AG09309 (cell line): ENCODE measurements at places on chromosomes 13 and 19.

- no peak for DNase-seq
These were observed at the start of gene SIGLEC8 for GRCh38 chr19:51458051-51458645. Gene SIGLEC8, minus strand, starts transcription at chr19:51458454. Its CDS starts 67 bp downstream, at chr19:51458387.

GRCh38 chr19:32355309-32355708, 9.9 kb downstream of the ZNF507 start:
- DNase-seq = no peak

GRCh38 chr19:42285541-42285941, 16.4 kb upstream of the PRR19 start:
- no peak for DNase-seq

GRCh38 chr19:7328647-7329046, 20.1 kb upstream of the ARHGEF18 start:
- no peak for DNase-seq

DNA sequence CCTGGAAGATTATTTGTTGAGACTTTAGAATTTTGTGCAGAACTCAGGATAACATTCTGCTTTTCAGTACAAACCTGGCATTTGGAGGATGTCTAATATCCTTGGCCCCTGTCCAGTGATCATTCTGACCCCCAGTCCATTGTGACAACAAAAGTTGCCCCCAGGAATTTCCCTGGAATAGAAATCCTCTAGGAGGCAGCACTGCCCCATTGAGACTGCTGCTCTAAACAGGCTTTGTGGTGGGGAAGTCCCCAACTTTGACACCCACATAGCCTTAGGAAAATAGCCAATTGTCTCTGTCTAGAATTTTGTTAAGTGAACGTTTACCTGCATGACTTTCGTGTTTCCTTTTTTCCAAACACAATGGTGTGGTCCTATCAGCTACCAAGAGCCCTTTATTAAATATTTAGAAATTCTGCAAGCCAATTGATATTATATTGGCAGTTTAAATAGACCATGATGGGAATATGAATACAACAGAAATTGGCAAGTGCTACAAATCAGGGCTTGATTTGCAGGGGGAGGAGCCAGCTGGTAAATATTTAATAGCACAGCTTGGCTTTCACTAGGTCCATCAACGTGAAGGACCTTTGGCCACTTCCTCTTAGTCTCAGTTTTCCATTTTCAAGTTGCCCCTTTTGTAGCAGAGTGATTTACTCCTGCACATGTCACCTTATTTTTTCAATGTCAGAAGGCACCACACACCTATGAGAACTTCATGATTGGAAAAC, 451.7 kb downstream of the EFNB2 start:
- no peak for DNase-seq

DNA sequence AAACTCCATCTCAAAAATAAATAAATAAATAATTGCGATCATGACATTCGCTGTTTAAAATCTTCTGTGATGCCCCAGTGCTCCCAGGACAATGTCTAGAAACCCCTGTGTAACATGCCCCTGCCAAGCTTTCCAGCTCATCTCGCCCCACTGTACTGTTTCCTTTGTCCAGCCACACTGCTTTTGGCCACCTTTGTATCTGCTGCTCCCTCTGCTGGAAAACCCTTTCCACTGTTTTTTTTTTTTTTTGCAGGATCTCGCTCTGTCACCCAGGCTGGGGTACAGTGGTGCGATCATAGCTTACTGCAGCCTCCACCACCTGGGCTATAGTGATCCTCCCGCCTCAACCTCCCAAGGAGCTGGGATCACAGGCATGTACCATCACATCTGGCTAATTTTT, 7.5 kb downstream of the PLAUR start:
- DNase-seq = no peak

DNA sequence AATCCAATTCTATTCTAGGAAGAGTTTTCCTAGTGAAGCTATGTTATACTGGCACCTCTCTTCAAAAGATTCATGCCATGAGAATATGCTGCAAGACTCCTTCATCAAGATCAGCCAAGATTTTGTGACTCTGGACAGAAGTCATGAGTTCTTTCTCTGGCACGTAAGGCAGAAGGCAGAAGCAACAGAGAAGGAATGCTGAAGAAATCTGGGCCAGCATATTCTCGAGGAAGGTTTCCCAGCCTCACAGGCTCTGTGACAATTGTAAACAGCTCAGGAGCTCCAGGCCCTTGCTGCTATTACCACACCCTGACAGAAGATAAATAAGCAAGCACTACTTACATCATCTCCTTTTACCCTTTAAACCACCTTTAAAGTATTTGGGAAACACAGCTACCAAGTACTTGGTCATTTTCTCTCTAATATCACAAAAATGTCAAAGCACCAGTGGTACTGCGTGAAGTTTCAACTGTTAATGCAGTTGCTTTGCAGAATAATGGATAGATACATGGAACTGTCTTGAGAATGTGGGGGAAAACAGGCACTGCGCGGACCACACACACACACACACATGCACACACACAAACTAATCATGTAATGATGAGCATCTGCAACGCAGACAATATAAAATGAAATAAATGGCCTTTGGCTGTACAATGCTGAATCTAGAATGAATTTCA, 55.4 kb downstream of the INTS6 start:
- peak; percentile 37 for DNase-seq

GRCh38 chr13:113730831-113731191, 28.2 kb upstream of the TMEM255B start:
- DNase-seq = no peak

- DNase-seq = no peak
These were observed 4.2 kb downstream of the TMEM259 start for GRCh38 chr19:1016647-1017114.

DNA sequence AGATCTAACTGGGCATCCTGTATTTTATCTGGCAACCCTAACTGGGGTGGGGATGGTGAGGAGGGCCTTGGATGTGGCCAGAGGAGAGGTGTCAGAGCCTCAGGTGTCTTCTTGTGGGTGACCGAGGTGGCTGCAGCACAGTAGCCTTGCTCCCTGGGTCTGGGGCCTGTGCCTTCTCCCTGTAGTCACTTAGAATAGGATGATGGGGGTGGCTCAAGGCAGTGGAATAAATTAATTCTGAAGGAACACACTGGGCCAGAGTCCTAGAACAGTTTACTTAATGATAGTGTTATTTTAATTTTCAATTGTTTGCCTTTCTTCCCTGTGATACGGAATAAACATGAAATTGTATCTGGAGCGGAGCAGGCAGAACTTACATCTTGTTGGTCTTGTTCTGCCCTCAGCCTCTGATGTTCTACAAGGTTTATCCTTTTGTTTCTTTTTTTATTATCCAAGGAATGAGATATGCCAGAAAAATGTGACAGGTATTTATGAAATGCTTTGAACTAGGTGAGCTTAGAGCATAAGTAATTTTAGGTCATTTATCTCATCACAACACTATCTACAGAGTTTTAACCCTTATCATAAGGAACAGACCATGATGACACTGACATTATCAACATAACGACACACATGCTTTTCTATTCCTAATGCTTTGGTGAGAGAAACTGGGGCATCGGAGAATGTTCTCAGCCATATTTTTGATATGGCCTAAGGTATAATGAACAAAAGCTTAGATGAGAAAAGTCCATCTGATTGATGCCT, 51.4 kb downstream of the LRCH1 start:
- no peak for DNase-seq

- no peak for DNase-seq
These were observed 29.0 kb upstream of the SLITRK6 start for GRCh38 chr13:85828094-85828684.

- DNase-seq = no peak
These were observed 992.6 kb downstream of the PCDH9 start for GRCh38 chr13:66237411-66238062.

- no peak for DNase-seq
These were observed 2.4 kb downstream of the LENG9 start for GRCh38 chr19:54461210-54461609.

DNA sequence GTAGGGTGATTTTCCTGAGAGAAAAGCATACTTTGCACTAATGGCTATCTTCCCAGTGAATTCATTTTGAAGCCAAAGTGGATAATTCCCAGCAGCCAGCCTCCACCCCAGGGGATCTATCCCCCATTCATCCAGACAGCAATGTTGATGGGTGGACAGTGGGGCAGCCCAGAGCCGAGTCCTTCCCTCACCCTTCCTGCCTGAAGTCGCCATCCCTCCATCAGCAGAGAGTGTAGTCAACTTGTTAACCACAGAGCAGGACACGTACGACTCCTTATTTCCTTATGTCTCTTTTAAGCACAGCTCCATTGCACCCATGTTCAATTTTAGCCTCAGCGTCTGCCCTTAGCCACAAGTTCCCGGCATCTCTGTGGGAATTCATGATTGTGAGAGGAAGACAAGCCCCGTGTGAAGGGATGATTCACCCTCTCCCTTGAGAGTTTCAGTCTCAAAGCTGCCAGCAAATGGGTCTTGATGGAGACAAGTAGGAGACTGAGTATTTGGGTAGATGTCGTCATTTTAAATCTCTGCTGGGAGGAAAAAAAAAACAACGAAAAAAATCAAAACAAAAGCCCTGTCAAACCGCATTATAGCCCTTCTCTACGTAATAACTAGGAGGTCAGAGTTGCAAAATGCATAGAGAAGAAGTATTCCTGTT, 58.3 kb upstream of the MEDAG start:
- DNase-seq = peak; percentile 99

GRCh38 chr13:99465454-99465853, 35.8 kb upstream of the TM9SF2 start:
- DNase-seq = no peak

GRCh38 chr13:113527272-113527958, 36.9 kb upstream of the DCUN1D2 start:
- no peak for DNase-seq

DNA sequence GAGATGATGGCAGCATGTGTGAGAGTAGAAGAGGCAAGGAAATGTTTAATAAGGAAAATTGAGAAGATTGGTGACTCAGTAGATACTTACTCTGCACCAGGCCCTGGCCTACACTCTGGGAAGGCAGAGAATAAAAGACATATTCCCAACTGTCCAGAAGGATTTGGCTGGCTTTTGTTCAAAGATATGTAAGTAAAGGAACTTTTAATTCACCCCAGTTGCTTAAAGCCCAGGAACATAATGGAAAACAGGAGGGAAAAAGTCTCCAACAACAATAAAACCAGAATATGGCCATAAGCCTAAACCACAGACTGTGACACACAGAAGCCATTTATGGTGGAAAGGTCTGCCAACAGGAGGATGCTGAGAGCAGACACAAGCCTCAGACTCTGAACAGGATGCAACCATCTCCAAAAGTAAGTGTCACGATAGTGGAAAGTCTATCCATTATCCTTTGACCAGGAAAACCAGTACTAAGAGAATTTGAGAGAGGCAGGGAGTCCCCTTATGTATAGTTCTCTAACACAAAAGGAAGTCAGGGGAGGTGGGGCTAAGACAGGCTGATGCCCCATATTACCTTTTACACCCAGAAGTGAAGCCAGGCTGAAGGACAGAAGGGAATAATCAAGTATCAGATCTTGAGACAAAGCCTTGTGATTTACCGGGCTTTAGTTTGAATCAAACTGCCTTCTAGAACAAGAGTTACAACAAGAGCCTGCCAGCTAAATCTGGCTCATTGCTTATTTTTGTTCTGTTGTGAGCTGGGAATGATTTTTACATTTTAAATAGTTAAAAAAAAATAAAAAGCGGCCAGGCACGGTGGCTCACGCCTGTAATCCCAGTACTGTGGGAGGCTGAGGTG, 169.5 kb upstream of the STARD13 start:
- peak; percentile 86 for DNase-seq

GRCh38 chr13:84645196-84646012, 763.1 kb upstream of the SLITRK1 start:
- peak; percentile 67 for DNase-seq

- no peak for DNase-seq
These were observed 476.5 kb downstream of the KLF5 start for GRCh38 chr13:73535341-73535740.

- DNase-seq = no peak
These were observed 41.4 kb downstream of the DEDD2 start for GRCh38 chr19:42175952-42176648.

- no peak for DNase-seq
These were observed 77.0 kb downstream of the CAB39L start for GRCh38 chr13:49366841-49367240.
